ENCODE measurements at places on chromosomes 1 and 21.

GRCh38 chr1:194102607-194103006 lies 916.2 kb upstream of the B3GALT2 start:
- no peak for DNase-seq

DNA sequence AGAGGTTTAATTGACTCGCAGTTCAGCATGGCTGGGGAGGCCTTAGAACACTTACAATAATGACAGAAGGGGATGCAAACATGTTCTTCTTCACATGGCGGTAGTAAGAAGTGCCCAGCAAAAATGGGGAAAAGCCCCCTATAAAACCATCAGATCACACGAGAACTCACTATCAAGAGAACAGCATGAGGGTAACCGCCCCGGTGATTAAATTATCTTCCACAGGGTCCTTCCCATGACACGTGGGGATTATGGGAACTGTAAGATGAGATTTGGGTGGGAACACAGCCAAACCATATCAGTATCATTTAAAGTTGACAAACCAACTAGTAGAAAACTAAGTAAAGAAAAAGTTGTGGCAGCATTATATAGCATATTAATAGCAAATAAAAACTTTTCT lies 71.3 kb upstream of the DNAJC6 start:
- no peak for DNase-seq

- no peak for DNase-seq
Observed at GRCh38 chr1:111633736-111634247, 14.2 kb downstream of the RAP1A start.

GRCh38 chr1:154972517-154973343 lies 1.8 kb upstream of the CKS1B start:
- DNase-seq: peak; percentile 83

GRCh38 chr1:177170756-177171535 lies at the start of gene BRINP2:
TSS of gene BRINP2 (plus strand) at chr1:177170958. CDS start at chr1:177229877, 58,919 bp downstream.
- DNase-seq: peak; percentile 75

DNA sequence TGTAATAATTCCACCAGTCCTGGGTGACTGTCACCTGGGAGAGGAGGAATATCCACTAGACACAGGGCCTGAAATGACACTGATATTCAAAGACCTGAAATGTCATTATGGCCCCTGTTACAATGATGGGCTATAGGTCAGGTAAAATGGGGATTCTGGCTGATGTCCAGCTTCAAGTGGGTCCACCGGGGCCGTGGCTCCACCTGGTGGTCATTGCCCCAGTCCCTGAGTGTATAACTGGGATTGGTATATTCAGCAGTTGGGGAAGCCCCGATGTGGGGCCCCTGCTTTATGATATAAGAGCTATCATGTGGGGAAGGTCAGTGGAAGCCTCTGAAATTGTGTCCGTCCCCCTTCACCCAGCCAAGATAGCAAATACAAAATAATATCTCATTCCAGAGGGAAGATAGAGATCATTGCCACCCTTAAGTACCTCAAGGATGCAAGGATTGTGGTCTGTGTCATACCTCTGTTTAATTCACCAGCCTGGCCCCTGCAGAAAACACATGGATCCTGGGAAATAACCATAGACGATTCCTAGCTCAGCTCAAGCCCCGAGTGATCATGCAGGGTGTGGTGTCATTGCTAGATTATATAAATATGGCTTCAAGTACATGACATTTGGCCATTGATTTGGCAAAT lies 19.4 kb downstream of the PLEKHO1 start:
- DNase-seq: peak; percentile 56

DNA sequence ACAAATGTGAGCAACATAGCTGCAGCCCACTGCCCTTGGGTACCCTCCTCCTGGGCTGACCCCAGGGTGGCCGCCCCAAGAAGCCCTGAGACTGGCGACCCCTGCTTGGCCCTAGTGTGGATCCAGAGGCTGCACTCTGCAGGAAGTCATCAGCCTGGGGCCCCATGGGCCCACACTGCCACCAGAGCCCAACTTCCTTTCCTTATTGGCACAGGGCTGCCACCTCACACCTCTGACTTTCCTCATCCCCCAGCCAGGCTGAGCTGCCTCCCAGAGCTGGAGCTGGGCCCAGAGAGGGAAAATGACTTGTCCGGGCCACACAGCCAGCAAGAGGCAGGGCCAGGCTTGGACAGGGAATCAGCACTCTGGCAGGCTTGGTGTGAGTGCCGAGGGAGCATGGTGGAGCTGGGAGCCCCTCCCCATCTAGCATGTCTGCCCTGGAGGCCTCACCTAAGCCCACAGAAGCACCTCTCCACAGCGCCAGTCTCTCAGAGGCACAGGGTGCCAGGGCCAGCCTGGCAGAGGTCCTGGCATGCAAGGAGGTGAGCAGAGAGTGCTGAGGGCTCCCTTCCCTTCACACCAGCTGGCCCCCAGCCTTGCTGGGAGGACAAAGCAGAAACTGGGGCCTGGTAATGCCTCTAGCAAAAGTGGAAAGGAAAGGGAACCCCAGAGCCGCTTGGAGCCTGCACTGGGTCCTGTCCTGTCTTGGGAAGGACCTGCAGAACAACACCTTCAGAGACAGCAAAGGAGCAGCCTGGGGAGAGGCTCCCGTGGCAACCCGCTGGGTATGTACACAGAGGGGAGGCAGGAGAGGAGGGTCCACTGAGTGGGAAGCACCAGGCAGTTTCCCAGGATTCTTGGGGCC lies 3.2 kb downstream of the RAP1GAP start:
- no peak for DNase-seq

GRCh38 chr1:95806171-95806570 lies 572.2 kb downstream of the RWDD3 start:
- DNase-seq: no peak

- DNase-seq: no peak
Observed at GRCh38 chr1:230572121-230573105, 69.9 kb upstream of the COG2 start.

DNA sequence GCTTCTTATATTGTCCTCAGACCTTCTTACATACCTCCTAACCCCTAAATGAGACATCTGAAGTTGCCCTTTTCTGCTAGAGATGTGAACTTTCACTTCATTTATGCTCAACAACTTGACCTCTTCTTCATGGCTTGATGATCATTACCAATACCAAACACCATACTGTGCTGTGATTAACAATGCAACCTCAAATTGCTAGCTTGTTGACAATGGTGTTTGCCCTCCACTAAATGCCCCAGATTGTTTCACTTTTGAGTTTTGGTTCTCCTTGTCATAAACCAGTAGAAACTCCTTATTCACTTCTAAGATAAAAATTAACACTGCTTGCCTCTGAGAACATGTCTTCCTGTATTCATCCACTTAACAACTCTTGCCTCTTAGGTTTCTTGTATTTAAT lies 5.6 kb downstream of the JAK1 start:
- no peak for DNase-seq

DNA sequence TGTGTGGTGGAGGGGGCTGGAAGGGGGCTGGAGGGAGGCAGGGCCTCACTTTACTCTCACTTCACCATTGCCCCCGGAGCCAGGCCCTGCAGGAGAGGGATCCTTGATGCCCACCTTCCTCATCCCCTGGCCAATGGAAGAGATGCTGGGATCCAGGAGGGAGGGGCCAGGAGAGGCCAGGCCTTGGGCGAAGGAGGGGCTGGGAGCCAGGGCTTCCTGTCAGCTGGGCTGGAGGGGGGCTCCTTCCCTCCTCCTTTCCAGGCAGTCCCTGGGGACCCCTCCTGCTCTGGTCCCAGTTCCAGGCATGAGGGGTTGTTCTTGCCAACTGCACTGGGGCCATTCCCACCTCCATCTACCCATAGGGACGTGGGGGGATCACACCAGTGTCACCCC lies 5.7 kb downstream of the AHDC1 start:
- peak; percentile 77 for DNase-seq

DNA sequence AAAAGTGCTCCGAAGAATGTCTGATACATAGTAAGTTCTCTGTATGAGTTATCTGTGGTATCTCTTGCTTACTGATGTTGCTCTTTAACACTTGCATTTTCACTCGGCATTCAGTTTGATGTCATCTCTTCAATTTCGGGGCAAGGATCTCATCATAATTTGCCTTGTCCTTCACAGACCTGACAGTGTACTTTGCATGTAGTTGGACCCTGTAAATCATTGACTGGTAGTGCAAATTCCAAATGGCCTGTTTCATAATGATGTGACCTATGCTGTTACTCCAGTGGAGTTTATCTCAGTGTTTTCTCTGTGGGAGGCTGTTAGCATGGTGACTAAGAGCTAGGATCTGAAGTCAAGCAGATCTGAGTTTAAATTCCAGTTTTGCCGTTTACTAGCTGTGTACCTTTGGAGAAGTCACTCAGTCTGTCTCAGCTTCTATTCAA lies 34.2 kb upstream of the ABCD3 start:
- no peak for DNase-seq

DNA sequence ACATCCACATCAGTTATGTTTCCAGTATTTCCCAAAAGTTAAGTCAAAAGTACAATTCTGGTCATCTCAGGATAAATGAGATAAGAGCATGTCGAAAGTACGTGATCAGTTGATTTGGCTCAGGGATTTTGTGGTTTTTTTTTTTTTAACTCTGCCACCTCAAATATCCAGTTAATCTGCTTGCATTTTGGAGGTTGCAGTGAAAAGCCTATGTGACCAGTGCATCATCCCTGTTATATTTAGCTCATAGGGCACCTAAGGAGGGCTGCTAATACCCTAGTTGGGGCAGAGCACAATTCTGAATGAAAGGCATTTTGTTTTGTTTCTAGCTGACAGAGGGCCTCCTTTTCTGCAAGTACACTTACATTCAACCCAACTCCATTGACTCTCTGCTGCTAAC lies 31.7 kb upstream of the RGS16 start:
- no peak for DNase-seq

DNA sequence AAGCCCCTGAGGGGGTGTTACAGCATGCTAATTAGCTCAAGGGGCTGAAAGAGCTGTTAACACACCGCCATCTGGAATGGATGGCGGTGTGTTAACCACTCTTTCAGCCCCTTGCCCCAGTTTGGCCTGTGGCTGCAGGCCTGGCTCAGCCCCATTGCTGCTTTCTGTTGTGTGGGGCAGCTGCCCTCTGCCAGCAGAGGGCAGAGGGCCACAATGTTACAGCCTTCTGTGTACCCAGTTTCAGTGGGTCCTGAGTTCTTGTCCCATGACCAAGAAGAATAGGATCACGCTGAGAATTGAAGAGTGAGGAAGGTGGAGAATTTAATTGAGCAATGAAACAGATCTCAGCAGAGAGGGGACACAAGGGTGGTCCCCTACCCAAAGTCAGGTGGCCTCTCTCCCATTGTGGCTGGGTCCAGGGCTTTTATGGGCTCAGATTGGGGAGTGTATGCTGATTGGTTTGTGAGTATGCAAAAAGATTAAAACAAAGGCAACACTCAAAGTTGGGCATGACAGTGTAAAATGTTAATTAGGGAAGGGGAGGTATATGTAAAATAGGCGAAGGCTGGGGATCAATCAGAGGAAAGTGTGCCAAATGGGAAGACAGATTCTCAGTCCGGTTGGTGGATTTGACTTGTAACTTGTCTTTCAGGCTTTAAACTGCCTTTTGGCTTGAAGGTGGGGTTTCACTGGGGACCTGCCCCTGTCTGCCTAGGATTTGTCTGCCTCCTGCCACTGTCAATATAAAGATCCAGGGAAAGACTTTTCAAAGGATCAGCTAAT lies 142.2 kb downstream of the RABGAP1L start:
- DNase-seq: no peak

GRCh38 chr1:244394826-244395765 lies 56.6 kb downstream of the ADSS2 start:
- no peak for DNase-seq

- no peak for DNase-seq
Observed at GRCh38 chr1:154386643-154387352, 18.3 kb upstream of the IL6R start.

DNA sequence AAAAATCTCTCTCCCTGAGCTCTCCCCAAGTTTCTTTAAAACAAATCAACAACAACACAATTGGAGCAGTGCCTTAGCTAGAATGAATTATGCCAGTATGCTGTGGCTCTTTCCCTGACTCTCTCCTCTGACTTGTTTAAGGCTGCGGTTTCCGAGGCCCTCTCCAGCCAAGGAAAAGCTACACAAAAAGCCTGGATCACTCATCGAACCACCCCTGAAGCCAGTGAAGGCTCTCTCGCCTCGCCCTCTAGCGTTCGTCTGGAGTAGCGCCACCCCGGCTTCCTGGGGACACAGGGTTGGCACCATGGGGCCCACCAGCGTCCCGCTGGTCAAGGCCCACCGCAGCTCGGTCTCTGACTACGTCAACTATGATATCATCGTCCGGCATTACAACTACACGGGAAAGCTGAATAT lies 1.9 kb downstream of the S1PR1 start:
- DNase-seq: peak; percentile 84

DNA sequence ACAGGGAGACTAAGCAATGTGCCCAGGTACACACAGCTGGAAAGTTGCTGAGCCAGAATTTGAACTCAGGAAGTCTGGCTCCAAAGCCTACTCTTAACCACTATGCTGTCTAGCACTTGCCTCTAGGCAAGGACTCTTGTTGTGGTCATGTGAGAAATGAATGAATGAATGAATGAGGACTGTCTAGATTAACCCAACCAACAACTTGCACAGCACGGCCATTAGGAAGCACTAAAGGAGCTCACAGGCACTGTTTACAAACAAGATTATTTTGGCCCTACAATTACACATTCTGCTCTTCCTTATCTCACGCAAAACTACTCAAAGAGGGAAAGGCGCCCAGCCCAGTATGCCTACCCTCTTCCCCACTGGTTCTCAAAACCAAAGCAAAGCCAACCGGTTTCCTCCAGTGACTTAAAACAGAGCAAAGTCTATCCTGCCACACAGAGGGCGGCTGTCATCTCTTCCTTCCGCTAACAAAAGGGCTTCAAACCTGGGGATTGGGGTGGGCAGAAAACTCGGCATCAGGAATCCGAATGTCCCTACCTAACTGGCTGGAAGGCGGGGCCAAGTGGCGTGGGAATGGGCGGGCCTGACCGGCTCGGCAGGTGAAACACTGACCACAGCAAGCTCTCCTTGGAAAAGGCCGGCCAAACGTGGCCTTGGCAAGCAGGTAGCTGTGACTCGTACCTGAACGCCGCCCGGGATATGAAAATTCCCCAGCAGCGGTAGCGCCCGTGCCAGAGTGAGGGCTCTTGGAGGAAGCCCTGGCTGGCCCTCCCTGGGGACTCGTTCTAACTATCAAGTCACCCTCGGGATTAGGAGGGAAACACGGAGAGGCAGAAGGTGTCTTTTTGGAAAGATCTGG lies 948 bp downstream of the STK40 start:
- DNase-seq: peak; percentile 56

DNA sequence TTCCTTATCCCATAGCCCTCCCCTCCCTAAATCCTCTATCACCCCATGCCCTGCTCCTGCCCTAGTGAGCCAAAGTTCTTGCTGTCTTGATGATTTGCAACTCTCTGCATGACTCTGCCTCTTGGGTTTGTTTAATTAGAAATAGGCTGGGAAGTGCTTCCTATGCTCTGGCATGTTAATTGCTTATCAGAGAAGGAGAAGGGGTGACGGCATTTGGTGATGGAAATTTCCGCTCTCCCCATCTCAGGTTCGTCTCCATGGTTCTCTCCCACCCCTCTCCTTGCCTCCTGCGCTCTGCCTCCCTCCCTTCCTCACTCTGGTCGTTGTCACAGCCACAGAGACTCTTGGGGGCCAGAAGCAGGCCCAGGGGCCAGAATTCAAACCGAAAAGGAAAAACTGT lies 68.9 kb downstream of the LRRN2 start:
- DNase-seq: no peak

GRCh38 chr1:76782809-76783208 lies 84.5 kb upstream of the ST6GALNAC5 start:
- no peak for DNase-seq
